ENCODE measurements at places on chromosomes 1 and 21.
A peak's percentile ranks its signal among the peaks of the same experiment; 100 is the strongest.

DNA sequence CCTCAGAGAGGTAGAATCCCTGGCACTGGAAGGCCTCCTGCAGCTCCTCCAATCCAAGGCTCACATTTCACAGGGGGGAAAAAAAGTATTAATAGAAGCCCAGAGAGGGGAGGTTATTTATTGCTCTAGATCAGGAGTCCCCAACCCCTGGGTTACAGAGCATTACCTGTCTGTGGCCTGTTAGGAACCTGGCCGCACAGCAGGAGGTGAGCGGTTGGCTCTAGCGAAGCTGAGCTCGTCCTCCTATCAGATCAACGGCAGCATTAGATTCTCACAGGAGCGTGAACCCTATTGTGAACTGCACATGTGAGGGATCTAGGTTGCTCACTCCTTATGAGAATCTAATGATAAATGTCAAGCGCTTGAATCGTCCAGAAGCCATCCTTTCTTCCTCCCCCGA is 46.8 kb upstream of the RCC2 start:
- no peak for DNase-seq

GRCh38 chr1:37795340-37796125 is 1.9 kb downstream of the MANEAL start:
- peak; percentile 48 for DNase-seq

DNA sequence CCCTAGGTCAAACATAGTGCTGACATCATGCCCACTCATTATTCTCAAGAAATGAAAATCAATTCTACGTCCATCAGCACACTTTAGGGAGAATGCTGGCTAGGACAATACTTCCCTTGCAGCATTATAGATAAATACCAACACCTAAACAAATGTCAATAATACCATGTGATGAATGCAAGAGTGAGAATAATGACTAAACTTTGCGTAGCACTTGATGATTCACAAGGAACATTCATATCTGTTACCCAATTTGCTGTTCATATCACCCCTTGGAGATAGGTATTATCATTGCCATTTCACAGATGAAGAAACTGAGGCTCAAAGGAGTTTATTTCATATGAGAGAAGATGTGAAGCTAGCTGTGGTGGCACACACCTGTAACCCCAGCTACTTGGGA is 24.8 kb upstream of the EPS15 start:
- DNase-seq: no peak

GRCh38 chr1:33482412-33482811 is 10.0 kb downstream of the ZSCAN20 start:
- DNase-seq: no peak

DNA sequence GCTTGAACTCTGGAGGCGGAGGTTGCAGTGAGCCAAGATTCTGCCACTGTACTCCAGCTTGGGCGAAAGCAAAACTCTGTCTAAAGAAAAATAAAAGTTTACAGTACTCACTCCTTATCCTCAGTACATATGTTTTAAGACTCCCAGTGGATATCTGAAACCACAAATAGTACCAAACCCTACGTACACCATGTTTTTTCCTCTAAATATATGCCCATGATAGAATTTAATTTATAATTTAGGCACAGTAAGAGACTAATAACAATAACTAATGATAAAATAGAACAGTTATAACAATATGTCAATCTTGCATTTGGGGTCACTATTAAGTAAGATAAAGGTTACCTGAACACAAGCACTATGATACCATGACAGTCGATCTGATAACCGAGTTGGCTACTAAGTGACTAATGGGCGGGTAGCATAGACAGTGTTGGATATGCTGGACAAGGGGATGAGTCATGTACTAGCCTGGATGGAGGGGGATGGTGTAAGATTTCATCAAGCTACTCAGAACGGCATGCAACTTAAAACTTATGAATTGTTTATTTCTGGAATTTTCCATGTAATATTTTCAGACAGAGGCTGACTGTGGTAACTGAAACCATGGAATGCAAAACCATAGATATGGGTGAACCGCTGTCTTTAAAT is 43.7 kb downstream of the ST7L start:
- DNase-seq: no peak

GRCh38 chr1:9018333-9018732 is 7.9 kb downstream of the SLC2A7 start:
- DNase-seq: no peak

DNA sequence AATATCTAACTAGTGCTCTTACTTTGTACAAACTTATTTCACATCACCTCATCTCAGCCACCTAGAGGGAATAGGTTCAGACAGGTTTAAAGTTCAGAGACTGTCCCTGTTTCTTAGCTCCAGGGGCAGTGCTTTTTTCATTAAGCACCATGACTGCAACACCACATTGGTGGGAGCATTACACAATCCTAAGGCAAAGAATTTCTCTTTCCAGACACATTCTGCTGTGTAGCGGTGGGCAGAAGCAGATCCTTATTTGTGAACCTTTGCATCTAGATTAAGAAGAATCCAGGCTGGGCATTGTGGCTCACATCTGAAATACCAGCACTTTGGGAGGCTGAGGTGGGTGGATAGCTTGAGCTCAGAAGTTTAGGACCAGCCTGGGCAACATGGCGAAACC is 16.1 kb downstream of the LCA5L start:
- DNase-seq: no peak

DNA sequence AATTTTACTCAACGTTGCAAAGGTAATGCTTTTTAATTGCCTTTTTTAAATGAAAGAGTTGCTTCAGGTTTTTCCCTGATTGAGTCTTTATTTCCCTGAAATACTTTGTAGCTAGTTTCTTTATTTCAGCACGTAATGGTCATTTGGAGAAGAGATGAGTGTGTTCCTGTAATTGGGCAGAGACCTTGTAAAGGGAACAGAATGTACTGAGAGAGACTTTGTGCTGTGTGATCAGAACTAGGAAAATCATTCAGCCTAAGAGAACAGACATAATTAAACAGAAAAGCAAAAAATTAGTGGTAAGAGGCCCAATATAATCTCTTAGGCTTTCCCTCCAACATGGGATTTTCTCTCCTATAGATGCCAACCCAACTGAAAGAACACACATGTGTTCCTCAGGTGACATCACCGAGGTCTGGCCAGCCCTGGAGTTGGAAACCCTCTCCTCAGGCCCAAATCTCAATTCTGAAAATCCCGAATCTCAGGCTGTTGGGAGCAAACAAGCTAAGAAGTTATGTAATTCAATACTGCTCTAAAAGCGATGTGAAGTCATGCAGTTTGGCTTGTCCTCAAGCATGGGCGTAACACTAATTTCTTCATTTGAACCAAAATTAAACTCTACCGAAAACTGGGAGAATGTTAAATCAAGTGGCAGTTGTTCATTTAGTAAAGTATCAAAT is 102.0 kb downstream of the TGFB2 start:
- DNase-seq: no peak

DNA sequence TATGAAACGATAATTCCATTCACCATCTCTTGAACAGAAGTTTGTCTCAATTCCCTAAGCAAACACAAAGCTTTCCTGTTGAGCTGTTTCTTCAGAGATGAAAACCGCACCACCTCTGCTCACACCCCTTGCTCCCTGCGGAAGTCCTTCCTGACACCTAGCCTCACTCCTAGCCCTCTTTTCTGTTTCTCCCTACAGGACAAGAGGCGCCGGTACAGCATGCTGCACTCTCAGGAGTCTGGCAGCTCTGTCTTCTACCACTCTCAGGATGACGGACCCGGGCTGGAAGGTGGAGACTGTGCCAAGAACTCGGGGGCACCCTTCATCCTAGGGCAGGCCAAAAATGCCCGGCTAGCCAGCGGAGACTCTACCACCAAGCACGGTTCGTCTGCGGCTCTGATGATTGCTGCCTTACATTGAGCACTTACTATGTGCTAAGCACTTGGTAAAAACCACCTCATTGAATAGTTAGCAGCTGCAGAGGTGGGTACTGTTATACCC is 45.5 kb downstream of the VWA5B1 start:
- no peak for DNase-seq

- no peak for DNase-seq
These were observed 13.3 kb upstream of the BRWD1 start for GRCh38 chr21:39326607-39327307.

- DNase-seq: no peak
These were observed 397.2 kb downstream of the DUSP10 start for GRCh38 chr1:221344693-221345092.

- no peak for DNase-seq
These were observed 1.8 kb upstream of the TBX15 start for GRCh38 chr1:118989878-118990378.

DNA sequence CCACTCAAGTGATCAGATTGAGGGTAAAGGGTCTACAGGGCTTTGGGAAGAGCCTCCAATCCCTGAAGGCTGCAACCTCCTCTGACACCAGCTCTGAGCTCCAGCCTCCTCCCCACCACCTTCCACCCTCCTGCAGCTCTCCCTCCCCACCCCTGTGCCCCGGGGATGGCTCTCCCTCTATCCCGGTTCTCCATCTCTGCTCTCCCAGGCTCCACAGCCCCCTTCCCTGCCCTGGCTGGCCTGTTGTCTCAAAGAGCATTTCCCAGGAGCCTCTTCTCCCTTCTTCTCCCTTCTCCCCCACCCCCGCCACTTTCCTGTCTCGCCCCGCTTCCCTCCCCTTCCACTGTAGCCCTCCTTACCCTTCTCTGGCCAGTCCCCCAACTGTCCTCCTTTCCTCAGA is 1.1 kb downstream of the PLEKHA6 start:
- DNase-seq: no peak

DNA sequence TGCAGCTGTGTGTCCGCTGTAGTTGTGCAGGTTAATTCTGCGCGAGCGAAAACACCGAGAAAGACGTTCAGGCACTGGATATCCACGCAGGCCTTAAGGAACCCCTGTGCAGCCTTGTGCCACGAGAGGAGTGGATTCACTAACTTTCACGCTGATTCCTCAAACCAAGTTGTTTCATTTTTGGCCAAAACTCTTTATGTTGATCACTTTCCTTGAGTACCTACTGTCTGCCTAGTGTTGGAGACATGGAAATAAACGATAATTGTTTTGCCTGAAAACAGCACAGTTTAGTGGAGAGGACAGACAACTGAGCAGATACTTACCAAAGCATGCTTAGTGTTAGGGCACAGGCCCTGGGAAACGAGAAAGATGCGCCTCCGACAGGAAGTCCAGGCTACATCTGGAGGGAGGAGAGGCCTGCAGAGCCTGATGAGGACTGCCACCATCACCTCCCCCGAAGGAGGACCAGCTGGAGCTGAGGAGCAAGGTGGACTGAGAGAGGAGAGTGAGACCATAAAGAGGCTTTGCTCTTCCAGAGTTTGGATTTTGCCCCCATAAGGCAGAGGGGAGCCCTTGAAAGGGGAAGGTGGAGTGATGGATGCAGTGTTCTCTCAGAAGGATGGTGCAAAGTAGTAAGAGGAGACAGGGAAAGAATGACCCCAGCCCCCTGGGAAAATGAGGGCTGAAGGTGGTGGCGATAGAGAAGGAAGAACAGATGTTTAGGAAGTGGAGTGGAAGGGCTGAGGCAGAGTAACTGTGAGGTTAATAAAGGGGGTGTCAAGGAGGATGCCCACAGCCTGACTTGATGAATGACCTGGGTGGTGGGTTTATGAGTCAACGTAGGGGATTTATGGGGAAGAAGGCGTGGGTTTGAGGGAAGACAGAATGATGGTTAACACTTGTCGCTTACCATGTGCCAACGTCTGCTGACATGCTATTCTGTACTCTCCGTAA is 956 bp upstream of the SCAF4 start:
- no peak for DNase-seq

- peak; percentile 85 for DNase-seq
These were observed 4.9 kb downstream of the SH3BGRL3 start for GRCh38 chr1:26284597-26285347.

DNA sequence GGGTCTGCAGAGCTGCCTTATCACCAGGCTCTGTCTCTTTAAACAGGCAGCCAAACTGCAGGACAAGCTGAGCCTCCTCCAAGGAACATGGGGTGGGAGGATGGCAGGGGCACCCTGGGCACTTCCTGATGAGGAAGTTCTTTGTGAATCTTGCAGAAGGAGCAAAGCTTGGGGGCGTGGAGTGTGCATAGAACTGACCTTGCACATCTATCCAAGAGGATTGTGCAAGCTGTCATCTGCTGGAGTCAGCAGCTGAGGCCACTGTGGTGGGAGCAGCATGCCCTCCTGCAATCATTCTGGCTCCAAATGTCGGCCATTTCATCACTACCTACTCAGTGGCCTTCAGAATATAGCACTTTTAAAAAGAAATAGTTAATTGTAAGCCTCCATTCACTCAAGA is 182.2 kb downstream of the AJAP1 start:
- no peak for DNase-seq

- no peak for DNase-seq
These were observed 5.0 kb downstream of the CTPS1 start for GRCh38 chr1:40984531-40984930.

- DNase-seq: no peak
These were observed 109.2 kb downstream of the TTLL7 start for GRCh38 chr1:83889707-83890106.

DNA sequence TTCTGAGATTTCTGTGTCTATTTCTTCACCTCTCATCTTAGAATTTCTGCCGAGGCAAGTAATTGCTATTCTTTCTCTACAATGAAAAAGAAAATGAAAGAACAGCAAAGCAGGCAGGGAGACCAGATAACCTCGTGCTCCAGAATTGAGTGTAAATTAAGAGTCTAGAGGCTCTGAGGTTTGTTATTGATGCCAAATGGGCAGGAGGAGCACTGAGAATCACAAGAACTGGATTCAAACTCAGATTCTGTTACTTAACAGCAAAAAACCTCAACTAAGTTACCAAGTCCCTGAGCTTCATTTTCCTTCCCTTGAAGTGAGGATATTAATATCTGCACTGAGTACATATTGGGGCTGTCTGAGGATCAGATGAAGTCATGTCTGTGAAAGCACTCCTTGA is 5.5 kb upstream of the DDR2 start:
- DNase-seq: no peak

- no peak for DNase-seq
These were observed 23.0 kb upstream of the DDOST start for GRCh38 chr1:20684050-20684620.

GRCh38 chr1:217924924-217925323 is 293.8 kb downstream of the SPATA17 start:
- no peak for DNase-seq

DNA sequence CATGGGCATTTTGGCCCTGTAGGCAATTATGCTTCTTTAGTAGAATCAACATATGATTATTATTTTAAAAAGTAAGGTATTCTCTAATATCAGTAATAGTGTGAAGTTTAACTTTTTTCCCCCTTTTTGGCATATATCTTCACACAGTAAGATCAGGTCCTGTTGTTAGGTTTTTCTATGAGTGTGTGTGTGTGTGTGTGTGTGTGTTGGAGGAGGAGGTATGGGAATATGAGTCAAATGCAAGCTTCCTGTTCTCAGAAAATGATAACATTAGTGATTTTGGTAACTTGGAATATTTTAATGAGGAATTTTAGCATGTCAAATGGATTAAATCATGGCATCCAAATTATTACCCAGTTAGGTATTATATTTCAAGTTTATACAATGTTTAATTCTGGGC is 65.8 kb upstream of the BCL10 start:
- no peak for DNase-seq
